Left kidney (tissue), 8 donors: ENCODE measurements at places on chromosomes 16 and 17. TPM values are rescaled to one million over a fixed set of nuclear protein-coding genes. Genes with fewer than 3 reads are reported as not detected.

- DNase-seq: no peak
Measured at GRCh38 chr17:75925912-75926311, 14.9 kb downstream of the FBF1 start.

DNA sequence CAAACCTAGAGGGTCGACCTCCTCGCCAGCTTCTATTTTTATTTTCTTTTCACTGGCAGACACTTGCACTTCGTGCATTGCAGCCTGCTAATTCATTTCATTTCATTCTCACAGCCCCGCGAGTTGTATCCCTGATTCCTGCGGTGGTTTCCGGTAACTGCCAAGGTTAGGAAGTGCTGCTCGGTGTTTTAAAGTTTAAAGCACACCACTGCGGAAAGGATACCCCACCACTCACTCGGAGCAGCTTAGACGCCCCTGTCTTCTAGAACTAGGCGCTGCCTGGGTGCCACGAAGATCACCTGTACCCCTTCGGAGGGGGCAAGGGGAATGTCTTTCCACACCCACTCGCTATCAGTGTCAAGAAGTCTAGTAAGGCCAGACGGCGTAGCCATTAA is 509 bp downstream of the CNEP1R1 start:
- DNase-seq: peak; percentile 28

The NHLRC4 gene
- 4.7 TPM for polyA plus RNA-seq

The TMED6 gene
- polyA plus RNA-seq: 2.6 TPM

DNA sequence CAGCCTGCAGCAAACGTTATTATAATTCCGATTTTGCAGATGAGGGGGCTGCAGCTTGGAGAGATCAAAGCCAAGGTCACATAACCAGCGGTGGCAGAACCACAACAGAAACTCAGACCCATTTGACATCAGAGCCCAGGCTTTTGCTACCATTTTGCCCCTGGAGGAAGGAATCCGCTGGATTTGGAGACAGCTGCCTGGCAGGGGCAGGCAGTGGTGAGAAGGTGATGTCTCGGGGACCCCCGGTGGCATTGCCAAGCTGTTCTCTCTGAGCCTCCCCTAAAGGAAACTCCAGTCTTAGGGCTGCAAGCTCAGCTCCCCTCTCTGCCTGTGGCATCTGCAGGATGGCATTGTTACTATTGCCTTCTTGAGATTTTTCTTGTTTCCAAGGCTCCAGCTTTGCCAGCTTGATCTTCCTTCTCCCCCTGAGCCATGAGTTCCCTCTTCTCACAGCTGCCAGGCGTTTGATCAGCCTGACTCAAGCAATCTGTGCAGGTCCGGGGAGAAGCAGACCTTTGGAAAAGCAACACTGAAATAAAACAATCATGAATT is 40.8 kb downstream of the AIPL1 start:
- no peak for DNase-seq

GRCh38 chr16:14041164-14041563 is 30.0 kb upstream of the MRTFB start:
- DNase-seq: no peak
